ENCODE measurements at places on chromosomes 12 and 14. TPM values are rescaled to one million over a fixed set of nuclear protein-coding genes. Genes with fewer than 3 reads are reported as not detected.
A peak's percentile ranks its signal among the peaks of the same experiment; 100 is the strongest.

Gene MYBPC1
- total RNA-seq = not detected

Gene CACNA1C
- 59.1 TPM for total RNA-seq

Gene ARHGAP9
- 2.1 TPM for total RNA-seq

Gene WIF1
- not detected for total RNA-seq

Gene FAIM2
- 1.5 TPM for total RNA-seq

Gene EMC9
- 13.6 TPM for total RNA-seq

Gene HELB
- total RNA-seq = 2.5 TPM

Gene FIGNL2
- total RNA-seq = 0.08 TPM

- DNase-seq = no peak
Measured at GRCh38 chr12:108374596-108375320, 35.6 kb upstream of the CMKLR1 start.

GRCh38 chr14:53871951-53872350, 84.7 kb downstream of the BMP4 start:
- H3K4me1 ChIP-seq = no peaks in the 10 kb centered on the region
- no peak for DNase-seq
- no peak overlapping the region for H3K27ac ChIP-seq

GRCh38 chr14:69760810-69761209, 6.1 kb upstream of the SRSF5 start:
- H3K36me3 ChIP-seq = no peaks in the 10 kb centered on the region
- H3K27me3 ChIP-seq = no peaks in the 10 kb centered on the region
- no peak overlapping the region for H3K27ac ChIP-seq
- peaks cover 1% of the 10 kb centered on the region for H3K4me1 ChIP-seq
- H3K4me3 ChIP-seq = no peak overlapping the region

DNA sequence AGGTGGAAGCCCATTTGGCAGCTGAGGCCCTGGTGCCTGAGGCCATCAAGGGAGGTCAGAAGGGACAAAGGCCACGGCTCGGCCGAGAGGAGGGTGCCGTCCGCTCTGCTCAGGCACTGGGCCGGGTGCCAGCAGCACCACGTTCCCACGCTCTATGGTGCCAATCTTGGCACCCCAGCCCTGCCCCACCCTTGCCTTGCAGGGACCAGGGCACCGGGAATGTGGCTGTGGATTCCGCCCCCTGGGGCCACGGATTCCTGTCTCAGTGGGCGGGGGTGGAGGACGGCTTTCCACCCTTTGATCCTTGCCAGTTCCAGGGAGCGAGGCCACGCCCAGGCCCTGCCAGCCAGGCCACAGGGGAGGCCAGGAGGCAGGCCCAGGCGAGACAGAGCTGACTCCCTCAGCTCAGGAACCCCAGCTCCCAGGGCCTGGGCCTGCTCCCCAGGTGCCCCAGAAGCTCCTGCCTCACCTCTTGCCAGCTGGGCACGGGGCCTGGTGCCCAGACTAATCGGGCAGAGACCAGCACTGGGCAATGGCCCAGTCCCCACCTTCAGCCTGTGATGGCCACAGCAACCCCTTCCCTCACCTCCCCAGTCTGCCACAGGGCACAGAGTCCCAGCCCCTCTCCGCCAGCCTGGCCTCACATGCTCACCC, 26.4 kb upstream of the GPR132 start:
- H3K4me3 ChIP-seq = peak overlapping the region; percentile 47
- DNase-seq = peak; percentile 85
- H3K27ac ChIP-seq = peak overlapping the region; percentile 79
- no peaks in the 10 kb centered on the region for H3K27me3 ChIP-seq
- peaks cover 53% of the 10 kb centered on the region for H3K4me1 ChIP-seq
- no peaks in the 10 kb centered on the region for H3K36me3 ChIP-seq

DNA sequence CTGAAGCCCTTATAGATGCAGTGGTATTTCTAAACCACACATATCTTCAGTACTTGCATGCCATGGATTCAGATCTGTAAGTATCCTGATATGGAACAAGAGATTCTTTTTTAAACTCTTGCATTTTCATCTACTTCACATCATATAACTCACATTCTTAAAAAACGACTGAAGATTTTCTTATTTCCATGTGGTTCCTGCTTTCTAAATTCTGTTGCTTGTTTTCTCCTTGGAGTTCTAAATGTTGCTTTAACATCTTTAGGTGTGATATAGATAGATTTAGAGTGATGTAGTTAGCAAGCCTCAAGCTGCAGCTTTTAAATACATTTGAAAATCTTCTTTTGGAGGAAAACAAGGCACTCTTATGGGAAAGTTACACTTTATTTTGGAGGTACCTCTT, 455.4 kb downstream of the FOXG1 start:
- H3K36me3 ChIP-seq = no peaks in the 10 kb centered on the region
- peaks cover 10% of the 10 kb centered on the region for H3K27me3 ChIP-seq
- H3K4me1 ChIP-seq = no peaks in the 10 kb centered on the region
- no peak overlapping the region for H3K27ac ChIP-seq

DNA sequence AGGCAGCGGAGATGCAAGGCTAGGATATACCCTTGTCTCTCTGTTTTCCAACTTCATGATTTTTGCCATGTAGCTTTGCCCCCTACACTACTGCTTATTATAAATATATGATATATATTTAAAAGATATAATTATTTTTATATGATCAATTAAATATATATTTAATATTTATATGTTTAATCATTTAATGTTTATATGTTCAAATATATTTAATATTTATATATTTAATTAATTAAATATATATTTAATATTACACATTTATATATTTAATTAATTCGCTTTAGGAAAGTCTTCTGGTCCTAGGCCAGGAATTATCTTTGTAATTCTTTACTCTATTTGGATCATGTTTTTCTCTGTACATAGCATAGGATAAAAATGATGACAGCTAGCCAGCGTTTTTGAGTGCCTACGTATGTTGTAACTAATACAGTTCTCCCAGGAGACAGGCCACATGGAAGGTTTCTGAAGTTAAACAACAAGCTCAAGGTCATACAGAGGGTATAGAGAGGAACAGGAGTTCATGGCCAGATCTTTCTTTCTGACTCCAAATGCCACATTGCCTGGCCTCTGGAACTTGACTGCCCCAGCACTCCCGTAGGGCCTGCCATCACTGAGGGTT, 192.5 kb downstream of the KCNA5 start:
- no peak for DNase-seq
- H3K4me3 ChIP-seq = no peak overlapping the region
- H3K27me3 ChIP-seq = peaks cover 4% of the 10 kb centered on the region
- H3K27ac ChIP-seq = no peak overlapping the region

DNA sequence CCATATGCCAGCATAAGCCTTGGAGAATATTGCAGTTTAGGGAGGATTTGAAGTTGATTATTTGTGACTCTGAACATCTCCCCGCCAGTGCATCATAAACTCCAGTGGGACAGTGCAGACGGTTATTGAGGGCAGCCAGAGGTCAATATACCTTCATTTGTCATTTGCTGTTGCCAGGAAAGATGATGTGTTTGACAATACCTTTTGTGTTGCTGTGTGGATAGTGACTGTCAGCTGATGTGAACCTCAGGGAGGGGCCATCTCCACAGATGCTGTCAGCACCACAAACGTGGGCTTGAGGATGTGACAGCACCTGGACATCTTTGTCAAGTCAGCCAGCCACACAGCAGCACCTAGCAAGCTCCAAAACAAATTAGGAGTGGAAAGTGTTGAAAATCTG, 11.5 kb downstream of the CCDC198 start:
- H3K27me3 ChIP-seq = no peaks in the 10 kb centered on the region
- no peaks in the 10 kb centered on the region for H3K36me3 ChIP-seq
- H3K4me1 ChIP-seq = no peaks in the 10 kb centered on the region
- DNase-seq = no peak
- no peak overlapping the region for H3K4me3 ChIP-seq
- no peak overlapping the region for H3K27ac ChIP-seq

DNA sequence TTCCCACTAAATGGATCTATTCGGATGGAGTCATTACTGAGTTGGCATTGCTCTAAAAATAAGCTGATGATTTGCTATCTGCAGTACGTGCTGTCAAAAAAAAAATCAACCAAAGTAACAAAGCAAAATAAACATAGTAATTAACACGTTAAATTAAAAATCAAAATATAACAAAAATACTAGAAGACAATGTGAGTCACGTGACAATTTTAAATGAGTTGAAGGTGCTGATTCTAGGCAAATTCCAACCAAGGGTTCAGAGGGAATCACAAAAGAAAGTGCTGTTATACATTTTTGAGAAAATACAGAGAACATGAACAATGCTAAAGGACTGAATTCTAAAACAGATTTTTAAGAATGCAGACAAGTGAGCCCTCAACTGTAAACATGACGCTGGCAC, 45.2 kb upstream of the IFNG-AS1 start:
- H3K27me3 ChIP-seq = no peaks in the 10 kb centered on the region
- no peaks in the 10 kb centered on the region for H3K36me3 ChIP-seq
- no peak overlapping the region for H3K27ac ChIP-seq
- no peak for DNase-seq

DNA sequence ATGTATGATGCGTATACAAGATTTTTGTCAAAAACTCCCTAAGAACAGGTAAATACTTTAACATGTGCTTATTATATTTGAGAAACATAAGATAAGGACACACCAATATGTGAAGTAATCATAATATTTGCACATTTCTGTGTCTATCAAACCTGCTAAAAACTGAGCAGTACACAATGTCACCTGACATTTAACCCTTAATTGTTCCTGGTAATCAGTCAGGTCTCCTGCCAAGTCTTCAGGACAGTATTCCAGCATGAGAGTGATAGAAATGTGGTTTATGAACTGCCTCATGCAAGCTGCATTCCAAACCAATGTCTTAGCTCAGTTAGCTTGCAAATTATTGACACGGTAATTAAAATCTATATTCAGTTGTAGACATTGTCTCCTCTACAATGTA, 4.2 kb downstream of the SOX5 start:
- peaks cover 50% of the 10 kb centered on the region for H3K27me3 ChIP-seq

DNA sequence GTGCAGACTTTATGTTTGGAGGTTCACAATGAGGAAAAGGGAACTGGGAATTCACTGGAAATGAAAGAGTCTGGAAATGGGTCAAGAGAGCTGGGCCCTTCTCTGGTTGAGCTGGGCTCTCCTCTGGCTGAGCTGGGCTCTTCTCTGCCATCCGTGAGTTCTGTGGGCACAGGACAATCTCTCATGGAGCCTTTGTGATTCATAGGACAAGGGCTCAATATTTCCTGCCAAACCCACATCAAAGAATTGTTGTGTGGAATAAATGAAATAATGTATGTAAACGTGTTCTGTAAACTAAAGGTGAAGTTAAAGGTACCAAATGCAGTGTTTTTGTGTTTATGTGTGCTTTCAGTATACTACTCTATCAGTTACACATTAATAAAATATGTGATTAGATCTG, 95.5 kb upstream of the OVCH1 start:
- H3K27me3 ChIP-seq = no peaks in the 10 kb centered on the region
- H3K4me3 ChIP-seq = no peak overlapping the region

GRCh38 chr12:132739600-132740312, 21.9 kb downstream of the ANKLE2 start:
- peaks cover 2% of the 10 kb centered on the region for H3K4me1 ChIP-seq
- DNase-seq = no peak
- H3K27me3 ChIP-seq = no peaks in the 10 kb centered on the region
- peaks cover 58% of the 10 kb centered on the region for H3K36me3 ChIP-seq
- no peak overlapping the region for H3K4me3 ChIP-seq
- no peak overlapping the region for H3K27ac ChIP-seq

GRCh38 chr12:109053382-109054123, 1.2 kb downstream of the USP30 start:
- peak overlapping the region; percentile 95 for H3K4me3 ChIP-seq
- no peaks in the 10 kb centered on the region for H3K27me3 ChIP-seq
- peak overlapping the region; percentile 92 for H3K27ac ChIP-seq
- no peak for DNase-seq
- H3K4me1 ChIP-seq = peaks cover 15% of the 10 kb centered on the region

DNA sequence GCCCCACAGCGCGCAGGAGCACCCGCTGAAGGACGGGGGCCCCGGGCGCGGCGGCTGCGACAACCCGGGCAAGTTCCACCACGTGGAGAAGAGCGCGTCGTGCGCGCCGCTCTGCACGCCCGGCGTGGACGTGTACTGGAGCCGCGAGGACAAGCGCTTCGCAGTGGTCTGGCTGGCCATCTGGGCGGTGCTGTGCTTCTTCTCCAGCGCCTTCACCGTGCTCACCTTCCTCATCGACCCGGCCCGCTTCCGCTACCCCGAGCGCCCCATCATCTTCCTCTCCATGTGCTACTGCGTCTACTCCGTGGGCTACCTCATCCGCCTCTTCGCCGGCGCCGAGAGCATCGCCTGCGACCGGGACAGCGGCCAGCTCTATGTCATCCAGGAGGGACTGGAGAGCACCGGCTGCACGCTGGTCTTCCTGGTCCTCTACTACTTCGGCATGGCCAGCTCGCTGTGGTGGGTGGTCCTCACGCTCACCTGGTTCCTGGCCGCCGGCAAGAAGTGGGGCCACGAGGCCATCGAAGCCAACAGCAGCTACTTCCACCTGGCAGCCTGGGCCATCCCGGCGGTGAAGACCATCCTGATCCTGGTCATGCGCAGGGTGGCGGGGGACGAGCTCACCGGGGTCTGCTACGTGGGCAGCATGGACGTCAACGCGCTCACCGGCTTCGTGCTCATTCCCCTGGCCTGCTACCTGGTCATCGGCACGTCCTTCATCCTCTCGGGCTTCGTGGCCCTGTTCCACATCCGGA, 1.4 kb downstream of the FZD10 start:
- H3K27ac ChIP-seq = no peak overlapping the region
- H3K27me3 ChIP-seq = peaks cover 39% of the 10 kb centered on the region
- H3K4me1 ChIP-seq = peaks cover 3% of the 10 kb centered on the region
- peak overlapping the region; percentile 57 for H3K4me3 ChIP-seq
- no peaks in the 10 kb centered on the region for H3K36me3 ChIP-seq
- DNase-seq = no peak

DNA sequence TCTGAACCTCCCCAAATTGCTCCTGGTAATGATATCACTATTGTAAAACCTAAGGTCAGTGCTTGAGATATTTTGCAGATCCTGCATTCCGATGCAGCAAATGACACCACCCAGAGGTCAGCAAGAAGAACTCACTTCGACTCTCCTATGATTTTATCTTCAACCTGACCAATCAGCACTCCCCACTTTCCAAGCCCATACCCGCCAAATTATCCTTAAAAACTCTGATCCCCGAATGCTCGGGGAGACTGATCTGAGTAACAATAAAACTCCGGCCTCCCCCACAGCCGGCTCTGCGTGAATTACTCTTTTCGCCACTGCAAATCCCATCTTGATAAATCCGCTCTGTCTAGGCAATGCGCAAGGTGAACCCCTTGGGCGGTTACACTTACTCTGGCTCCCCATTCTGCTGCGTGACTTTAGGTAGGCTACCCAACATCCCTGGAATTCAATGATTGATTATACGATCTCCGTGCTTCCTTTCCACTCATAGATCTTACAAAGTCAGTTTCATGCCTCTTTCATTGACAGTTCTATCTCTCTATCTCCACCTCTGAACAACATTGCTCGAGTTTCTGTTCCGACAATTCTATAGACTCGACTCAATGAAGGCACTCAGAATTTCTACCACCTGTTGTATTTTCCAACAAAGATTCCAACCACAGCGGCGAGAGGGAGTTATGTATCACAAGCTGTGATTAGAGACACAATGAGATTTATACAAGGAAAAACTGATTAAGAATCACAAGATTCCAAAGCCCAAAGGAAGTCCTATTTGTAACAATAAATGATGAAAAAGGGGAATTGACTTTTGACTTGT, 939 bp downstream of the NPC2 start:
- DNase-seq = no peak
- H3K27me3 ChIP-seq = no peaks in the 10 kb centered on the region
- H3K4me1 ChIP-seq = peaks cover 33% of the 10 kb centered on the region
- H3K36me3 ChIP-seq = peaks cover 5% of the 10 kb centered on the region

All from osteocyte (in vitro differentiated cells).